Endothelial cell (in vitro differentiated cells): ENCODE measurements at places on chromosomes 4 and X. TPM values are rescaled to one million over a fixed set of nuclear protein-coding genes. Genes with fewer than 3 reads are reported as not detected.

DNA sequence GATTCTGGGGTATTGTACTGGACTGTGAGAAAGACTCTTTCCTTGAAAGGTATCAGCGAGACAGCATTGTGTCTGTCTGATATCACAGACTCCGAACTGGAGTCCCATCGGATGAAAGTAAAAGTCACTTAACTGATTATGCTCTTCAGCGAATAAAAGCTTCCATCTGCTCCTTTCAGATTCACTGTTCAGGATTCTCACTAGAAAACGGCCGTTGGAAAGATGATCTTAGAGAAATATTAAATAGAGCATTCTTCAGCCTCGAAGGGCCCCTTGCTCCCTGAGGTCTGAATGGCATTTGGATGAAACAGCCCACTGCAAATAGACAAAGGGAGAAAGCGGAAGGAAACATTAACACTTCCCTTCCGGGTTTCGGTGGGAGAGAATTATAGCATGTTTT, 416.2 kb upstream of the PRKX start:
- no peak for DNase-seq

The TGIF2LX gene
- total RNA-seq, result not detected

The GUCY1B1 gene
- 1.1 TPM for total RNA-seq

- DNase-seq, result no peak
Observed at GRCh38 chr4:165325732-165326512, 1.5 kb upstream of the MSMO1 start.

The GABRB1 gene
- total RNA-seq, result not detected

The IRS4 gene
- 1.8 TPM for total RNA-seq

DNA sequence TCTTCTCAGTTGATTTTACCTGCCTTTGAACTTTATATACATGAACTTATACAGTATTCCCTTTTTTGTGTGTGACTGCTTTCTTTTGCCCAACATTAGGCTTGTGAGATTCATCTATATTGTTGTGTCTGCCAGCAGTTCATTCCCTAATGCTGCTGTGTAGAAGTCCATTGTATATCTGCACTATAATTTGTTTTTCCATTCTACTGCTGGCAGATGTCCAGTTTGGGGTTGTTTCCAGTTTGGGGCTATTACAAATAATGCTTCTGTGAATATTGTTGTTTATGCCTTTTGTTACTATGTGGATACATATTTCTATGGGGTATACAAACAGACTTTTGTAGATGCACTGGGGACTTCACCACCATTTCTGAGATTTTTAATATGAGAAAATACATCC, 268.4 kb downstream of the DCTD start:
- no peak for DNase-seq

- DNase-seq, result no peak
Observed at GRCh38 chr4:25826074-25826752, 36.6 kb downstream of the SEL1L3 start.

- no peak for DNase-seq
Observed at GRCh38 chr4:150173432-150173861, 95.2 kb downstream of the DCLK2 start.

The ASB5 gene
- total RNA-seq, result not detected

DNA sequence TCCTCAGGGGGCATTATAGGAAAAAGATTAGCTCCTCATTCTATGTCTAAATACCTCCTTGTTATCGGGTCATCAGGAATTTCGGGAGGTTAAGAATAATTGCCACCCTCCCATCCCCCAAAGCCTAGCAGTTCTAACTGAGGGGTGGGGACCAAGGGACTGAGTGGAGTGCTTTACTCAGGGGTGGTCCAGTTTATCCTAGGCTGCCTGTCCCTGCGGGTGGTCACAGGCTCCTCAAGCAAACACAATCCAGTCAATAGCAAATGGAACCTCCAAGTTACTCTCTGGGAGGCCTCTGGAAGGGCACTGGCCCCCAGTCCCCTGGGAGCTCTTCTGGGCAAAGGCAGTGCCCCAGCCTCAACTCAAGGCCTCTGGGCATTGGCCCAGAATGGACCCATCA, 6.7 kb downstream of the ELF4 start:
- no peak for DNase-seq
